Fibroblast of the conjunctiva (primary cell): ENCODE measurements at places on chromosomes 16 and 17.

GRCh38 chr17:47257651-47258339 is 4.2 kb downstream of the ITGB3 start:
- DNase-seq = no peak

- DNase-seq = no peak
These were observed 67.1 kb downstream of the ARHGAP44 start for GRCh38 chr17:12856416-12856815.

GRCh38 chr17:34110315-34110714 is 144.8 kb upstream of the CCL2 start:
- no peak for DNase-seq

DNA sequence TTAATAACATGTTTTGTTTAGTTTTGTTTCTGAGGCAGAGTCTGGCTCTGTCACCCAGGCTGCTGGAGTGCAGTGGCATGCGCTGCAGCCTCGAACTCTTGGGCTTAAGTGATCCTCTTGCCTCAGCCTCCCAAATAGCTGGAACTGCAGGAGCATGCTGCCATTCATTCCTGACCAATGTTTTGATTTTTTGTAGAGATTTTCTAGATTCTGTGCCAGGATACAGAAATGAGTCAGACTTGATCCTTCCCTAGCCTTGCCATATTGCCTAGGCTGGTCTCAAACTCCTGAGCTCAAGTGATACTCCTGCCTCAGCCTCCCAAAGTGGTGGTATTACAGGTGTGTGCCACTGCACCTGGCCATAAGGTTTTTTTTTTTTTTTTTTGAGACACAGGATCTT is 17.7 kb downstream of the TAOK1 start:
- no peak for DNase-seq

DNA sequence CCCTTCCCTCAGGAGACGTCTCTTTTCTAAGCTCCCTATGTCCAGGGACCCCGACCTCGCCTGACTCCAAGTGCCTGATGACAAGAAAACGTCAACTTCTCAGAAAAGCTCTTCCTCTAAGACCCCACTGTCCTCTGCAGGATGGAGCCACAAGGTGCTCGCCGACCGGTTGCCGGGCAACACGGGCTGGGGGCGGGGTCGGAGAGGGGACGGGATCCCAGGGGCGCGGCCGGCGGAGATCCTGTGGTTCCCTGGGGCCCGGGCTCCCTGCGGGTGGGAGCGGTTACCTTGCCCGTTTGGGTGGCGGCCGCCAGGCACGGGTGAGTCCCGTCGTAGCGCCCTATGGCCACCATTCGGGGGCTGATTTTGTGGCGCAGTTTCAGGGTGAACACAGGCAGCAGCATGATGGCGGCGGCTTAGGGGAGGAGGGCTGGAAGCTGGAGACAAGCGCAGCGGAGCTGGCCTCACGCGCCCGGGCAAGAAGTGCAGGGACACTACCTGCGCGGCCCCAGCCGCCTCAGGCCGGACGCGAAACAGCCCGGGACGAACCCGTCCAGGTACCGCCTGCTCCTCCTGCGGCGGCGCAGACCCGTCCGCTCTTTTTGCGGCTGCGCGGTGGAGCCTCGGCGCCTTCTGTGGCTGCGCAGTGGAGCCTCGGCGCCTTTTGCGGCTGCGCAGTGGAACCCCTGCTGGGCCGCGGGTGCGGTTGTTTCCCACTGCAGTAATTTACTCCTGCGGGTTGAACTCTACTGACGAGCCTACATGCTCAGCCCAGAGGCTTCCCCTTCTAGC is at the start of gene BBS2:
BBS2 (minus strand) TSS at position 566 of the 792 bp plus-strand sequence; CDS start at position 404, 162 bp downstream.
- peak; percentile 56 for DNase-seq

- DNase-seq = peak; percentile 81
These were observed at the start of gene METTL22 for GRCh38 chr16:8621572-8622314. TSS of gene METTL22 (plus strand) at chr16:8621698. CDS start at chr16:8625666, 3,968 bp downstream.

- DNase-seq = peak; percentile 53
These were observed 19.9 kb downstream of the CLEC16A start for GRCh38 chr16:10964039-10964890.

DNA sequence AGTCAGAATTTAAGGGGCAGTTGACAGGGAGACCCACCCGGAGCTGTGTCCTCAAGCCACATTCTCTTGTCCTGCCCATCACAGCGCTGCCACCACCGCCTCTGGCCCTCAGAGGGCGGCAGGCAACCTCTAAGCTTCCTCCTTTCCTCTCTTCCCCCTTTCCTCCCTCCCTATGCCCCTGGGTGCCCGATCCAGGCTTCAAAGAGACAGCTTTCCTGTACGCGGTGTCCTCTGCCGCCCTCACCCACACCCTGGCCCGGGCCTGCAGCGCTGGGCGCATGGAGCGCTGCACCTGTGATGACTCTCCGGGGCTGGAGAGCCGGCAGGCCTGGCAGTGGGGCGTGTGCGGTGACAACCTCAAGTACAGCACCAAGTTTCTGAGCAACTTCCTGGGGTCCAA is 23.5 kb downstream of the WNT9B start:
- no peak for DNase-seq

GRCh38 chr17:82187500-82187899 is 25.1 kb downstream of the CCDC57 start:
- DNase-seq = no peak

DNA sequence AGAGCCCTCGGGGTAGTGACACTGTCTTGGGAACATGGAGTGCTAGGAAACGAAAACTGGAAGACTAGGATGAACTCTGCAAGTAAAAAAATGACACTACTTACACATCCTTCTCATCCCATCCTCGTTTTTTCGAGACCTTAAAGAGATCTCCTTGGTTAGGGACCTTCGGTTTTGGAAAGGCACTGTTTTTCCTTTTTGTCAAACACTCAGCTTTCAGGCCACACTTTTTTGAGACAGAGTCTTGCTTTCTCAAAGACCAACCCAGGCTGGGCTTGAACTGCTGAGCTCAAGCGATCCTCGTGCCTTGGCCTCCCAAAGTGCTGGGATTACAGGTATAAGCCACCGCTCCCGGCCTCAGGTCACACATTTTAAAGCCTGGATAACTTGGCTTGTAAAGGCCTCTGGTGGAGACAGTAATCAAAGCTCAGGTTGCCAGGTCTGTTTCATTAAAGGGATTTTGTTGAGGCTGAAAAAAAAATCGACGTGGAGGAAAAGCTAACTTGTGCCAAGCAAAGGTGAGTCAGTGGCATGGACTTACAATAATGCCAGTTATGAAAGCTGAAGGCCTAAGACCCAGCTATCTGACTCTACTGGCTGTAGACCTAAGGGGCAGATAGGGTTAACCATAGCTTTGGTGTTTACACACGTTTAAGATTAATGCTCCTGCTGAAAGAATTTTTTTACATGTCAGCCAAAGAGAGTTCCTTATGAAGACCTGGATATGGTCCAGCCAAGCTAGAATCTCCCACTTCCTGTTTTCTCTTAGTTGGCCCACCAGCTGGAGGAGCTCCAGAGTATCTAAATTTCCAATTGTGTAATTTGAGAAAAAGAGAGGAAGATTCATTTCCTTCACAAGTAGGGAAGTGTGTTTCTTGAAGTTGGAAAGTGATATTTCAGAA is 823 bp downstream of the NBR1 start:
- DNase-seq = peak; percentile 84

DNA sequence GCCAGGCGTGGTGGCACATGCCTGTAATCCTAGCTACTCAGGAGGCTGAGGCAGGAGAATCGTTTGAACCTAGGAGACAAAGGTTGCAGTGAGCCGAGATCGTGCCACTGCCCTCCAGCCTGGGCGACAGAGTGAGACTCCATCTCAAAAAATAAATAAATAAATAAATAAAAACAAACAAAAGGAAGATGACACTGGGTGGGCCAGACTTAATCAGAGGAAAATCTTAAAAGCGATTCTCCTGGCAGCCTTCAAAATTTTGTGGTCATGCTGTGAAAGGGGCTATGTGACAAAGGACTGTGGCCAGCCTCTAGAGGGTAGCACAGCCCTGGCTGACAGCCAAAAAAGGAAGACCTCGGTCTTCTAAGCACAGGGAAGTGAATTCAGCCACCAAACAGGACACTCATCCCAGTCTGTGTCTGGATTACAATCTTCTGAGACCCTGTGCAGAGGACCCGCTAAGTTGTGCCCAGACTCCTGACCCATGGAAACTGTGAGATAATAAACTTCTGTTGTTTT is 391.1 kb downstream of the CNTNAP4 start:
- DNase-seq = no peak

- DNase-seq = peak; percentile 47
These were observed 647.7 kb upstream of the SOX9 start for GRCh38 chr17:71472809-71473789.

- no peak for DNase-seq
These were observed 2.7 kb upstream of the PRSS41 start for GRCh38 chr16:2795395-2796143.

GRCh38 chr17:31413874-31414549 is 22.5 kb downstream of the RAB11FIP4 start:
- DNase-seq = no peak

DNA sequence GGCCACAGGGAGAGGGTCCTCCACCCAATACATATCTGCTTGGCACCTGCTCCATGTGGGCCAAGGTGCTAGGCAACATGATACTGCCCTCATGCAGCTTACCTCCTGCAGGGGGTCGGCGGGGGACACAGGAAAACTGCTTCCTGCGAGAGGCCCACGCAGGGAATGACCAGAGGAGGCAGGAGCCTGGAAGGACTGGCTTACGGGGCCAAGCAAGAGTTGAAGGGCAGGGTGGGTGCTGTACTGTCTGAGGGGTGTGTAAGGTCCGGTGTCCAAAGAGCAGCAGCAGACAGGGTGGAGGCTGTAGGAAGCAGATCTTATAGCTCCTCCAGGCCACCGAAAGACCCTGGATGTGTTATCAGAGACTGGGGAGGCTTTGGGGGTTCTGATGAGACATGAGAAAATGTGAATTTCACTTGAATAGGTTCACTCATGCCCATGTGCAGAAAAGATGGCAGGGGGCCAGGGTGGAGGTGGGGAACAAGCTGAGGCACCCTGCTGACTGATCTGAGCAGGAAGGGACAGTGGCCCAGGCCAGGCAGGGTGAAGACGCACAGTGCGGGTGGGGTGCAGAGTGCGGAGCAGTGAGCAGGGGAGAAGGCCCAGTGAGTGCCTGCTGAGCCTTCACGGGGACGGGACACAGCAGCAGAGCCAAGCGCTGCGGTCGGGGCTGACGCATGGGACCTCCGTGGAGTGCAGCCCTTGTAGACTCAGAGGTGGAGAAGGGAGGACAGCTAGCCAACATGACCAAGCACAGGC is 8.3 kb downstream of the FLCN start:
- no peak for DNase-seq

DNA sequence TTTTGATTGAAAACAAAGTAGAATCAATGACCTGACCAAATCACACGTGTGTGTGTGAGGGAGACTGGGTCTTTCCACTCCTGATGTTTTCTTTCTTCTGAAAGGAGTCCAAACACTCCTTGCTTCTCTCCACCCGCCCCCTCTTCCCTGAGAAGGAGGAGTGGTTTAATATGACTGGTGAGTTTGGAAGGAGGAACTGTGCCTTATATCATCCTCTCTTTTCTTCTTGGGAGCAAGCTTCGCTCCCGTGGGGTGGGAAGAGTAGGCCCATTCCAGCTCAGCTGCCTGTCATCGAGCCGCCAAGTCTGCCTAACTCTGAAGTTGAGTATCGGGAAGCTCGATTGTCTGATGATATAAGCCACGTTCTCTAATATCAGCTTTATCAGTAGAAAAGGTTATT is 96.5 kb downstream of the YPEL2 start:
- no peak for DNase-seq

DNA sequence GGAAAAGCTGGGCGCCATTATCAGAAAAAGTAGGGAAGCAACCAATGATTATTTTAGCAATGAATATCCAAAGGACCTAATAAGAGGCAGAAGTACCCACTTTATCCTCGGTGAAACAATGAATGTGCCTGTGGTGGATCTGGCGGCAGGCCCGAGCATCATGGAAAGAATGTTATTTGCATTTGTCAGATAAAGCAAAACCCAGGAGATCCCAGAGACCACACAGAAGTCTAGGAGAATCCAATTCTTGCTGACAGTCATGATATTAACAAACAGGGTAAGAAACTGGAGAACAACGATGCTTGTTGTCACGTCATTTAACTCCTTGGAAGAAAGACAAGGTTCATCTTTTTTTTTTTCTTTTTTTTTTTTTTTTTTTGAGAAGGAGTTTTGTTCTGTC is 12.0 kb upstream of the TNRC6A start:
- DNase-seq = no peak

DNA sequence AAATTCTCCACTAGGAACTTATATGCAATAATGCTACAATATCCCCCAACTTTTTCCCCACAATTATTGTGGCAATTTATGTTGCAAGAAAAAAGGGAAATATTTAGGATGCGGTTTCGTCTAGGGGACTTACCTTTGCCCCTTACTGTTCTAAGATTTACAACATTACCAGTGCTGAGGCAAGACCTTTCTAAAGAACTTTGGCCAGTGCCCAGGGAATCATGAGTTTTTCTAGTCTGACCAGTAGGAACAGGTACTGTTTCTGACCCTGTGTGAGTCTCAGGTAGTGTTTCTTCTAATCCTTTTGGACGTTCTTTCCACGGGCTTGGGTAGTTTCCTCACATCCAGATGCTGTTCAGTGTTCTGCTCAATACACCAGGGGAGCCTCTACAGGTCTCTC is 373.7 kb downstream of the HAPSTR1 start:
- no peak for DNase-seq

- no peak for DNase-seq
These were observed 725 bp downstream of the ABCA3 start for GRCh38 chr16:2339521-2340484.

- DNase-seq = no peak
These were observed 16.7 kb upstream of the PVALEF start for GRCh38 chr17:81148571-81148970.

- no peak for DNase-seq
These were observed 100.6 kb downstream of the PITPNC1 start for GRCh38 chr17:67477687-67478086.

DNA sequence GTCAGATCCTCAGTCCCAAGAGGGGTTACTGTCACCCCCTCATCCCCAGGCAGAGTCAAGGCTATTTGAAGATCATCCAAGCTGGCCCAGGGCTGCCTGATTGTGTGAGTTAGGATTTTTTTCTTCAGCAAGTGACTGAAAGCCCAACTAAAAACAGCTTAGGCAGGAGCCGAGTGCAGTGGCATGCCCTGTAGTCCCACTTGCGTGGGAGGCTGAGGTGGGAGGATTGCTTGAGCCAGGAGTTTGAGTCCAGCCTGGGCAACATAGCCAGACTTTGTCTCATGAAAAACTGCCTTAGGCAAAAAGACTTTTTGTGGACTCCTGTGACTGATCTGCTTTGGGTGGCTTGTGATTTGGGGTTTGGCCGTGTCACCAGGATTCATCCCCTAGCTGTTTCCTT is 19.9 kb downstream of the PGS1 start:
- DNase-seq = no peak

- DNase-seq = no peak
These were observed 12.4 kb upstream of the SLC5A11 start for GRCh38 chr16:24833352-24833751.

- no peak for DNase-seq
These were observed 673.8 kb downstream of the MAF start for GRCh38 chr16:78926723-78927210.

- no peak for DNase-seq
These were observed 5.8 kb upstream of the ADGRG1 start for GRCh38 chr16:57622361-57623250.

GRCh38 chr16:85863384-85863774 is 35.6 kb upstream of the IRF8 start:
- DNase-seq = no peak
